ENCODE measurements at places on chromosomes 7 and 10.

DNA sequence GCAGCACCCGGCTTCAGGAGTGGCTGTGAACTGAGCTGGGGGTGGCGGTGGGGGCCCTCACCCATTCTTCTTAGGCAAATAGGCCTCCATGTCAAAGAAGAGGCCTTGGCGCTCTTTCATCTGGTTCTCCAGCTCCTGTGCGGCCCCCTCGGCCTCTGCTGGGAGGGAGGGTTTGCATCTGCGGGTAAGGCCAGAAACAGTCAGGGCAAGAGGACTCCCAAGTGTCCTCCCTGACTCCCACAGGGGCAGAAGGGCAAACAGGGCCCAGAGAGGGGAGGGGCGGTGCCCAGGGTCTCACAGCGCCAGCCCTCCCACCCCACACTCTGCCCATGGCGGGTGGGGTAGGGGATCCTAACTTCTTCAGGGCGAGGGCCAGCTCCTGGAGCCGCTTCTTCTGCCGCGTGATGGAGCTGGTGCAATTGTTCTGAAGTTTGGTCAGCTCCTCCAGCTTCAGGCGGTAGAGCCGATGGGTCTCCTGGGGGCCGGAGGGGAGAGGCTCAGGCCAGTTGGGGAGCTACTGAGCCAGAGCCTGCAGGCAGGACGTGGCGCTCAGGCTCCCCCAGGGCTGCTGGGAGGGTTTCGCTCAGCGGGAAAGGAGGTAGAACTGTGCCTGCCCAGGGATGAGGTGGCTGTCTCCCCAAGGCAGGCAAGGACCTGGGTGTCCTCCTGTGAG is 2.2 kb downstream of the TMEM120A start:
- DNase-seq: no peak

- DNase-seq: no peak
Measured at GRCh38 chr7:83769407-83769806, 120.5 kb upstream of the SEMA3E start.

GRCh38 chr10:122386514-122386913 is 12.0 kb downstream of the PLEKHA1 start:
- no peak for DNase-seq

DNA sequence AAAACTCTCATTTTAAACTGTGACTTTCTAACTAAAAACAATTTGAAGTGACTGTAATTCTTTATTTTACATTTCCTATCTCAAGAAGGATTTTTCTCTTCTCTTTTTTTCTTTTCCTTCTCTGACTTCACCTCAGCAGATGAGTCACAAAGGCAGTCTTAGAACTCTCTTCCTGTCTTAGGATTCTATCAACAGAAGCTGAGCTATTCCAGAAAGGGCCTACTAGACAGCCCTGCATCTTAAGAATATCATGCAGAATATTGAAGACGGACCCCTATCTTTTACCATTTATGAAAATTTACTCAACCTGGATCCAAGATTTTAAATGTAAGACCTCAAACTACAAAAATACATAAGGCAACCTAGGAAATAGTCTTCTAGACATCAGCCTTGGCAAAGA is 365.7 kb upstream of the SEMA3C start:
- no peak for DNase-seq

- no peak for DNase-seq
Measured at GRCh38 chr10:111425459-111425858, 348.6 kb downstream of the ADRA2A start.

DNA sequence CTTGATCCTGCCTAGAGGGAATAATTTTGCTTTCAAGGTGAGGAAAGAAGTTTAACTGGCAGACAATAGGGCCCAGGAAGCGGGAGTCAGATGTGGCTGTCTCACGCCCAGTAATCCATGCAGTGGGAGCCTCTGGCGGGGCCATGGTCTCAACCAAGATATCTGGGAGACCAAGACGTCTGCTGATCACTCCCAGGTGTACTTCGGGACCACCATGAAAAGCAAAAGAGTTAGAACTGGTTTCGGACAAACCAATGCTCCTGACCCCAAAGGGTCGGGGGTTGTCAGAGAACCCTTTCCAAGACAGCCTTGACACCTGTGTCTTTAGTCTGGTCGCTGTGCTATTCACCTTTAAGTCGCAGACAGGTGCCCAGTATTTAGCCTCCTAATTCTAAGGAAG is 256.9 kb upstream of the MBL2 start:
- no peak for DNase-seq

DNA sequence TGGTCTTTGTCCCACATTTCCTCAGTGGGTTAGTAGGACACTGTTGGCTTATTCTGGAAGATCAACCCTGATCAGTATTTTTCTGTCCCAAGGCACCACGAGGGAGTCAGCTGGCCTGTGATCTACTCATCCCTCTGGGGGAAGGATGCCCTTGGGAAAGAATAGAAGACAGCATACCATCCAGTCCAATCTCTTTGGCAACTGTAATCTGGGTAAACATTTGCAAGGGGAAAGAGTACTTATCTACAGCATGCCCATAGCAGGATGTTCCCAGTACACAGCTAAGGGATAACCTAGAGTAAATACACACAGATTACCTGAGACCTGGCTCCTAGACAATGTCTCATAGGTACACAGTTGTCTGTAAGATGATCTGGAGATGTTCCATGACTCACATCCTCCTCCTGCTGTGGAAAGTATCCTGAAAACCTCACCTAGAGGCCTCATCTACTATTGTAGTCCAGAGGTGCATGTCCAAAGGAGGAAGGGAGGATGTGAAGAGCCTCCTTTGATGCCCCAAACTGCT is 134.3 kb upstream of the VWC2 start:
- no peak for DNase-seq

- DNase-seq: no peak
Measured at GRCh38 chr10:6999232-6999925, 411.5 kb downstream of the SFMBT2 start.

DNA sequence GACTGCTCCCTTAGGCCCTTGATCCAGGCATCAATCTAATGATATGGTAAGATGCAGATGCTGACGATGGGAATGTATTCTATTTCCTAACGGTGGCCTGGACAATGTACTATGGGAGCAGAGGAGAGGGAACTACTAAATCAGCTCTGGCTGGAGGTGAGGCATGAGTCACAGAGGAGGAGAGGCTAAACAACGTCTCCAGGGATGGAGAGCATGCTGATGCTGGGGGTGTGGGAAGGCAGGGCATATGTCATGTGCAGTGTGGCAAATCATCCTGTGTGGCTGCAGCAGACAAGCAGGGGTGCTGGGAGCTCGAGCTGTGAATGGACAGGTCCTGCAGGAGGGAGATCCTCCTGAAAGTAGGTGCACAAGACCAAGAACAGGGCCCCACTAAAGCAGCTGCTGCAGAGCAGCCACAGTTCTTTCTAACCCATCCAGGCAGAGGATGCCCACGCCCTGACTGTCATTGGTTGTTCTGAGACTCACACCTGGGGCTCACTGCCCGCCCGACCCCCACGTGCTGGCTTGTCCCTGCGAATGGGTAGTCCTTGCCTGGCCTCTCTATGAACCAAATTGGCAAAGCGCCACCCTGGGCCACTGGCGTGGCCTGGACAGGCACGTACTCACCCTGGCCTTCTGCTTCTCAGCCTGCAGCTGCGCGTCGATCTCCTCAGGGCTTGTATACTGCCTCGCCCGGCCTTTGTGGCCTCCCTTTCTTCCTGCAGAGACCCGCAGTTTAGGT is 4.0 kb downstream of the PDAP1 start:
- DNase-seq: no peak

GRCh38 chr7:90777041-90777440 is 180.9 kb downstream of the CDK14 start:
- DNase-seq: no peak

DNA sequence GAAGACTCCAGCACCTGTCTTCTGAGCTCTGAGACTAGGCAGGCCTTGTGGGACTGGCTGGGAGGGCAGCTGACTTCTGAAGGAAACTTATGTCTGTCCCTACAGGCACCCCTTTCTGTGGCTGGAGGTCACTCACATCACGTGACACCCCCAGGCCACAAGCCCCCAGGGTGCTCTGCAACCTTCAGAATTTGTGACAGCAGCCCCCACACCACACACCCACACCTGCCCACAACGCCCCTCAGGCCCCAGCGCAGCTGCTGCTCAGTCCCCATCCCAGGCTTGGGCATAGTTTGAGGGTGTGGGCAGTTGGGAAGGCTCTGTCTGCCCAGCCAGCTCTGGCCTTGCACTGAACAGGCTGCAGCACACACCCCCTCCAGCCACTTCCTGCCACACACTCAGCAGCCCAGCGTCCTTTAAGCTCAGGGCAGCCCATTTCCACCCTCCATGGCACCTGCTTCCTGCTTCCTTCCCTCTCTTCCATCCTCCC is 80.0 kb upstream of the UNC5B start:
- no peak for DNase-seq

Measured in T1000 (cell line).